ENCODE measurements at places on chromosomes 3 and 15.

DNA sequence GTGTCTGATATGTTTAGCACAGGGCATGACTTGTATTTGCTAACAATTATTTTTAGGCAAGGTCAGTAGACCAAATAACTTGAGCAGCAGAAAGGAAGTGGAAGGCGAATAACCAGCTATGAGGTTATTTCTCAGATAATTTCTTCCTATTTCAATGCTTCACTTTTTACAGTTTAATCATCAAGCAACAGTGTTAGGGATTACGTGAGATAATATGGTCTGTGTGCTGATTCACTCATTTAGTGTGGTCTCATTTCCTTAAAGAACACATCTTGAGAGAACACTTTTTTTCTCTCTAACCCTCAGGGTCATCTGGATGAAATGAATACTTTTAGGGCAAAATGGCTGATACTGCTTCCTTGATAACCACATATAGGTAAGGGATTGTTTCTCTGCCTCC lies 126.0 kb upstream of the CCNL1 start:
- DNase-seq, result no peak

- DNase-seq, result no peak
These were observed 57.4 kb upstream of the GADL1 start for GRCh38 chr3:30951826-30952225.

GRCh38 chr3:84978843-84979242 lies 20.1 kb downstream of the CADM2 start:
- DNase-seq, result no peak

DNA sequence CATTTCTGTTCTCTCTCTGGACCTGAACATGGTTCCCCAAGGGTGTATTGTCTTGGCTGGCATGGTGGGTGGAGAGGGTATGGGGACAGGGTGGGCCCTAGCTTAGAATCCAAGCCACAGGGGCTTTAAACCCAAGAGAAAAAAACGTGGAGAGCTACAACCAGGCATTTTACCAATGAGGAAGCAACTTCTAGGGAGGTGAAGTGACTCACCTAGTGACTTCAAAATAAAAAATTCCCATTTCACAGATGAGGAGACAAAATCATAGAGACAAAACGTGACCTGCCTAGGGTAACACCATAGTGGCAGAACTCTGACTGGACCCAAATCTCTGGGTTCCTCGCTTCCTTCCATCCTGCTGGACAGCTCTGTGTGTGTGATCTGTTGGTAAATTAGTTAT lies 216.8 kb downstream of the RPLP1 start:
- DNase-seq, result no peak

GRCh38 chr15:66981771-66982170 lies 83.6 kb upstream of the SMAD3 start:
- DNase-seq, result no peak

GRCh38 chr3:43995547-43996378 lies 245.9 kb upstream of the TOPAZ1 start:
- no peak for DNase-seq

DNA sequence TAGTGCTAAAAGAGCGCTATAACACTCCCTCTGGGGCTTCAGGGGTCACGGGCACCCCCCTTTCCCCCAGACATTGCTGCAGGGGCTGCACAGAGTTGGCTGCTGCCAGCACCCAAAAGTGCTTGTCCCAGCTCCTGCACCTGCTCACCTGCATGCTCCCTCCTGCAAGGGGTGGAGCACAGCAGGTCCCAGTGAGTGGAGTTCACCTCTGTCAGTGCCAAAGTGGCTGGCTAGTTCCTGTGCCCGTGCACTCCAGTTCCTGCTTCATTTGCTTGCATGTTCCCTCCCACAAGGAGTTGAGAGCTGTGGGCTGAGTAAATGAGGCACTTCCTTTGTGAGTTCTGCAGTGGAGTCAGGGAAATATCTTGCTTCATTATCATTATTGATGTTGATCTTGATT lies 476.9 kb downstream of the SQOR start:
- no peak for DNase-seq

- DNase-seq, result no peak
These were observed 139.3 kb downstream of the FOXP1 start for GRCh38 chr3:71444028-71444860.

DNA sequence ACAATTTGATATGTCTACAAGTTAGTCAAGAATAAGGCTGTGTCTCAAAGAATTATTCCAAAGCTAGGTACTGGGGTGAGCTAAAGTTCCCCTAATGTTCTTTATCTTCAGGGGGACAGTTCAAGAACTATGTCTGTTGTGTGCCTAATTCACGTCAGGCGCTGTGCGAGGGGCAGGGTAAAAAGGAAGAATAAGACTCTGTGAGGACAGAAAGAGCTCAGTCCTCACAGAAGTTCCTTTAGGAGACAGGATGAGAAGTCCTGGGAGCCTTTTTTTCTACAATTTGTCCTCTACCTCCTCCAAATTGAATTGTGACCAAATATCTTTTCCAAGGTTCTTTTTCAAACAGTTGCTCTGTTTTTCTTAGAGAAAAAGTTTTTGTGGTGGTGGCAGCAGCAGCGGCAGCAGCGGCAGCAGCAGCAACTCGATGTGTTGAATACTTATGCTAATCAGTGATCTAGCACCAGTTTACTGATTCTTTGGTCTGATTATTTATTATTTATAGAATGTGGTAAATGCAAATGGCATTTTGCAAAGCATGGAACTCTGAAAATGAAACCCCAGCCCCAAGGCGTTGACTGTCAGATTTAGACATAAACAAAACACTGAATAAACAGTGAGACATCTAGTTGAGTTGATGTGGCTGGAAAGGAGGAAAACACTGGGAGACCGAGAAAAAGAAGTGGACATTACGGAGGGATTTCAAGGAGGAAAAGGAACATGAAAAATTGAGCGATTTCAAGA lies 88.6 kb downstream of the GTPBP8 start:
- DNase-seq, result no peak

DNA sequence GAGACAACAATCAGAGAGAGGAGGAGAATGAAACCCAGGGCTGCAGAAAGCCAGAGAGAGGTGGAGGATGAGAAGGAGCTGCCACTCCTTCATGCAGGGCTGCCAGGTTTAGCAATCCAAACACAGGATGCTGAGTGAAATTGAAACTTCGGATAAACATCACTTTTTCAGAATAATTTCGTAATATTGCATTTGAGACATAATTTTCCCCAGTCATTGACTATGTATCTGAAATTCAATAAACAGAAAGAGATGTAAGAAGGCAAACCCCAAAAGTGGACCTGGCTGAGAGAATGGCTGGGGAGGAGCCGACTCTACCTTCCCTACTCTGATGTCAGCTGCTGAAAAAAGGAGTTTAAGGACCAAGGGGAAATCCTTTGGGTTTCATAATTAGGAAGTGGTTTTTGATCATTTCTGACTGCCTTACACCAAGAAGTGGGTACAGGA lies 33.8 kb downstream of the SLC9A9 start:
- DNase-seq, result no peak

DNA sequence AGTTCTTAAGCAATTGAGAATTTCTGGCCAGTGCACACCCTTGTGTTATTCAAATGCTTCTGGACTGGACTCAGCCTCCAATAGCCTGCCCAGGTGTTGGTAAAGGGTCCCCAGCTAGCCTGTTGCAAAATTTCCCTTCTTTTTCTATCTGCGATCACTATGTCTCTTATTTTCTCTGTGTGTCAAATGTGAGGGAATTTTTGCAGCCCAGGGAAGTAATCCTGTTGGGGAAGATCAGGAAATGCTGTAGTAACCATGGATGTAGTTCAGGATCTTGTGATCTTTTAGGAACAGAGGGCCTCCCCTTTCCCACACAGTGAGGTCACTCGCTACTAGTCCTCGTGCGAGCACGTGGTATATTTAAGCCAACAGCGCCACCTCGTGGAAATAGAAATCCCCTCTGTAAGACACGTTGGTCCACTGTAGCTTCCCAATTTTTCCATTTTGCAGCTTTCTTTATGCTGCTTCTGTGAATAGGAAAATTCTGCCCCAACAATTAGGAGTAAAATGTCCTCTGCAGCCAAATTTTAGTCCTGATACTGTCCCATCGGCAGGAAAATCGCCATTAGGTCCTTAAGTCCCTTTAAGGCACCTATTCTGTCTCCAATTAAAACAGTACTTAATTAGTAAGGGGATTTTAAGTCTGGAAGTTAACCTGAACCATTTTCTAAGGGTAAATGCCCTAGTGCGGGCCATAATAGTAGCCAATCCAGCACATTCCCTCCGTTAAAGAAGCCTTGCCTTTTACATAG lies 4.0 kb upstream of the SMCO1 start:
- DNase-seq, result peak; percentile 50

DNA sequence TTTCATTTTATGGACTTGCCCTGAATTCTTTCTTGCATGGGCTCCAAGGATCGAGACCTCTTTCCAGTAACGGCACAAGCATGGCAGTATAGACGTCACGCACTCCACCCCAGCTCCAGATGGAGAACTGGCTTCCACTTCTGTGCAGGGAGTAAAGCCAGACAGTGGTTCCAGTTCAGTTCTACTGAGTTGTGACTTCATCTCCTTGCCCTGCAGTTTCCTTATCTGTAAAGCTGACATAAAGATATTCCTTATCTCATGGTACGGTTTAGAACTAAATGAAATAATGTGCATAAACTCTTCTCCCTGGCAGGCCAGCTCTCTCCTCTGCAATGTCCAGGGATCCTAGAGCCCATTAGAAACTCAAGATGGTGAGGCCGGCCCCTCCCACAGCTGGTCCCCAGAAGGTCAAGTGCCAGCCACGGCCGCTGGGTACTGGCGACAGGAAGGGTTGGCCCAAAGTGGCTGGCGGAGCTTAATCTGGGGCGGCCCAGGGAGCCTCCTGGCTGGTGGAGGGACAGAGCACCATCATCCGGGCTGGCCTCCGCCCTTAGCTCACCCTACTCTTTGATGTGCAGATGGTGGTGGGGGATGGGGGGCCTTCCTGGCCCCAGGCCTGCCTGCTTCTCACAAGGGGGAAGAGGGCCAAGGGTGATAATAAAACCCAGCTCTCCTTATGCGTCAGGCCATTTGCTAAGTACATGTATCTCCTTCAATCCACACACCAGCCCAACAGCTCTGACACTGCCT lies 7.2 kb downstream of the MESP2 start:
- DNase-seq, result no peak

- no peak for DNase-seq
These were observed 730 bp upstream of the ZNF710 start for GRCh38 chr15:90000186-90001001.

DNA sequence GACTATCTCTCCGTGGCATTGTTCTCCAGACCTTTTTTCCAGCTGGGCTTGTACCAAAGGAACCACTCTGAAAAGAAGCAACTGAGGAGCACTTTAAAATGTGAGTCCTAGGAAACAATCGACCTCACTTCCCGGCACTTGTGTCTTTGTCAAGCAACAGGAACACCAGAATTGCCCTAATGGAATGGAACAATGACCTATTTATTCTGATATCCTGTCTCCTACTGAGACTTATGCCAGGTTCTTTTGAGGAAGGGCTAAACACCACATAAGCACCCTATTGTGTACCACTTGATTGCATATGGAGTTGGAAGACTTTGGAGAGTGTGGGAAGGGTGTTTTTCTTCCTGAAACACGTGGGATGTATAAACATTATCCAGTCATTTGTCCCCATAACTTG lies 56.8 kb upstream of the TGFBR2 start:
- DNase-seq, result no peak

DNA sequence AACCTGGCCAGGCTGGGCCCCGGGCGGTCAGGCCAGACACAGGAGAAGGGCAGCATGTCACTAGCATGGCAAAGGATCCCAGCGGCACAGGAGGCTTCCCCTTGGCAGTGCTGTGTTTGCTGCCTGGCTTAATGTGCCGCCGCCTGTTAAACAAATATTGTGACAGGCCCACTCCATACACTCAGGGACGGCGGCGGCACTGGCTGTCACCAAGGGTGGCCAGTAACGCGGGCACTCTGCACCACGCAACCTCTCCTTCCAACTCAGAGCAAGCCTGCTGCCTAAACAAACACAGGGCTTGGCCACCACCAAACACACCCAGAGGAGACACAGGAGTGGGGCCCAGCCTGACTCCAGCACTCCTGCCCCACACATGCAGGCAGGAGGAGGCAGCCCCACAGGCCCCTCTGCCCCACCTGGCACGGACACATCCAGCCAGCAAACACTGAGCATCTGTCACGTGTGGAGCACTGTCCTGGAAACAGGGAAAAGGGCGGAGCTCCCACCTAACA lies 48.0 kb downstream of the TPRA1 start:
- DNase-seq, result no peak

DNA sequence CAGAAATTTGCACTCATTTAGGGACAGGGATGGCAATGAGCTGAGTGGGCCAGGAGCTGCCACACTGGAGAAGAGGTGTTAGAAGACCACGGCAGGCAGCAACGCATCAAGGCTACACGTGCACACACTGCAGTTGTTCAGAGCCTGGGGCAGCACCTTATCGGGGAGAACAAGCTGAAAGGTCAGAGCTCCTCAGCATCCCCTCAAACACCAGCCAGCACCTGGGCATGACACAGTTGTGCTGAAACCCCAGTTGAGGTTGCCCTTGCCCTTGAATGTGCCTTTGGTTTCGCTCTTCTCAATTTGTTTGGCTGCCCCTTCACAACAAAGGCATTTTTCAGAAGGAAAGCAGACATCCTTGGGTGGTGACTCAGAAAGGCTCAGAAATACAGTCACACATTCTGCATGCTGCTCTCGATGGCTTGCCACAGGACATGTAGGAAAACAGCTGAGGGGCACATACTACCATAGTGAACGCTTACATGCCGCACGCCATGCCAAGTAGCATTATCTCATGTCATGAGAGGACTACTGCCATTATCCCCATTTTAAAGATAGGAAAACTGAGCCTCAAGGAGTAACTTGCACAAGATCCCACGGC lies 57.6 kb downstream of the ST8SIA2 start:
- no peak for DNase-seq

DNA sequence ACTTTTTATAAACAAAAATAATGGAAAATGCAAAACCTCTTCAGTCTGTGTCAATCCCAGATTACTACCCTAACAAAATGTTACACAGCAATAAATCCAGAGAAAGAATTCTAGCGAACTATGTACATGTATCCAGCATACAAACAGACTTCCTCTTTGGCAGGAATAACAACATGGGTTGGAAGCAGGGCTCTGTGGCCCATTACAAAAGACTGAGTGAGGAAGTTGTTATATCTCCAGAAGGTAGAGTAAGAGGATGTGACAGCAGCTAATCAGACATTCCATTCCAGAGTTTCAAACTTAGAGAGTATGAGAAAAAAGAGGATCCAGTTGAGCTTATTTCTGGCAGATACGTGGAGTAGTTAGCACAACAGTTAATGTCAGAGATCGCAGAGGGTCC lies 294.0 kb upstream of the PLSCR5 start:
- no peak for DNase-seq

DNA sequence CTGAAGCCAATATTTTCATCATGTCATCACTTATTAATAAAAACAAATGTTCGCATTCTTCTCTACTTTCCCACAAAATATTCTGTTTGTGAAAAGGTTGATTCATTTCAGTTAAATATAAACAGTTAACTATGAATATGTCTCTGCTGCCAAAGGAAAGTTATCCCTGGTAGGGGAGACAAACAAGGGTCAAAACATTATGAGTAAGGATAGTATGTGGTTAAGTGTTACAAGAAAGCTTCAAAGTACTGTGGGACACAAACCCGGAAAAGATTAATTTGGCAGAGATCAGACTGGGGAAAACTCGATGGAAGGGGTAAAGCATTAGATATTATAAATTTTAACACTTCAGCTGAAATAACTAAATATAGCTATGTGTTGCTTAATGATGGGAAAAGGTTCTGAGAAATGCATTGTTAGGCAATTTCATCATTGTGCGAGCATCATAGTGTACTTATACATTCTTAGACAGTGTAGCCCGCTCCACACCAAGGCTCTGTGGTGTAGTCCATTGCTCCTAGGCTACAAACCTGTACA lies 436.5 kb upstream of the TBL1XR1 start:
- no peak for DNase-seq

GRCh38 chr3:69944931-69945493 lies 54.5 kb upstream of the SAMMSON start:
- DNase-seq, result no peak

GRCh38 chr15:53461677-53462076 lies 297.8 kb downstream of the WDR72 start:
- no peak for DNase-seq

Data from NCI-H446 (cell line).